ENCODE measurements at places on chromosomes 3 and 15.

DNA sequence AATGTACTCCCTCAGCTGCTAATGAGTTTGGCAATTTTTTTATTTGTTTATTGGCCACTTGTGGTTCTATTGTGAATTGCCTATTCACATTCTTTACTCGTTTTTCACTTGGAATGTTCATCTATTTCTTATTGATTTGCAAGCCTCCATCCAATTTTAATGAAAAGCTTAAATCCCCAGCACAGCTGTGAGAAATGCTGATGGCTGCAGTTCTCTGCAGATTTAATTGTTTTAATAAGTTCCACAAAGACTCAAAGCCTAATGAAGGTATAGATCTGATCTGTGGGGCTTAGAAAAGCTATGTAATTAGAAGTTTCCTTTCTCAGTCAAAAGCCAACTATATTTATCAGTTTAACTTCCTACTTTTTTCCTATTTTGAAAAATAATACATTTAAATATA lies 41.5 kb downstream of the LYZL4 start:
- no peak for DNase-seq

- DNase-seq, result no peak
Observed at GRCh38 chr3:136326316-136326715, 76.2 kb downstream of the PCCB start.

DNA sequence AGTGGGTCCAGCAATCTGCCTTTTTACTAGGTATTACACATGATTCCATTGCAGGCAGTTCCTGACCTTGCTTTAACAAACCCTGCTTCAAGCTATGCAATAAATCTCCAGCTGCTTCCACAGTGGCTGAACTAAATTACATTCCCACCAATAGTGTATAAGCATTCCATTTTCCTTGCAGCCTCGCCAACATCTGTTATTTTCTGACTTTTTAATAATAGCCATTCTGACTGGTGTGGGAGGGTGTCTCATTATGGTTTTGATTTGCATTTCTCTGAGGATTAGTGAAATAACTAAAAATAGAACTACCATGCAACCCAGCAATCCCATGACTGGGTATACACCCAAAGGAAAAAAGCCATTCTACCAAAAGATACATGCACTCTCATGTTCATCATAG lies 36.4 kb upstream of the DNAJC13 start:
- no peak for DNase-seq

DNA sequence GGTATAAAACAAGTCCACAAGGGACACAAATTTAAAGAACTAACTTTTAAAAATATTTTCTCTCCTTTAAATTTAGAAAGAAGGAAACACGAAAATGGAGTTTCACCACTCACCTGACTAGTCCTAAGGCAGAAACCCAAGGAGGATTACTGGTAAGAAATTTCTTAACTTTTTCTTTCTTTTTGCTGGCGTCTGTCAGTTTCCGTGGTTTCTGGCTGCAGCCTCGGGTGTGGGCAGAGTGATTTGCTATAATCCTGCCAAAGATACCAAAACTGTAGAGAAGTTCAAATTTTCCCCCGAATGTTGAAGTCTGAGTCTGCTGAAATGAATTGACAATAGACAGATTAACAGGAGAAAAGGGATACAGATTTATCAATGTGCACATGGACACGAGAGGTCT lies 843.6 kb upstream of the ALCAM start:
- no peak for DNase-seq

GRCh38 chr3:168040607-168041208 lies 55.0 kb downstream of the GOLIM4 start:
- DNase-seq, result no peak

GRCh38 chr3:4994144-4994730 lies 15.0 kb downstream of the BHLHE40 start:
- no peak for DNase-seq

DNA sequence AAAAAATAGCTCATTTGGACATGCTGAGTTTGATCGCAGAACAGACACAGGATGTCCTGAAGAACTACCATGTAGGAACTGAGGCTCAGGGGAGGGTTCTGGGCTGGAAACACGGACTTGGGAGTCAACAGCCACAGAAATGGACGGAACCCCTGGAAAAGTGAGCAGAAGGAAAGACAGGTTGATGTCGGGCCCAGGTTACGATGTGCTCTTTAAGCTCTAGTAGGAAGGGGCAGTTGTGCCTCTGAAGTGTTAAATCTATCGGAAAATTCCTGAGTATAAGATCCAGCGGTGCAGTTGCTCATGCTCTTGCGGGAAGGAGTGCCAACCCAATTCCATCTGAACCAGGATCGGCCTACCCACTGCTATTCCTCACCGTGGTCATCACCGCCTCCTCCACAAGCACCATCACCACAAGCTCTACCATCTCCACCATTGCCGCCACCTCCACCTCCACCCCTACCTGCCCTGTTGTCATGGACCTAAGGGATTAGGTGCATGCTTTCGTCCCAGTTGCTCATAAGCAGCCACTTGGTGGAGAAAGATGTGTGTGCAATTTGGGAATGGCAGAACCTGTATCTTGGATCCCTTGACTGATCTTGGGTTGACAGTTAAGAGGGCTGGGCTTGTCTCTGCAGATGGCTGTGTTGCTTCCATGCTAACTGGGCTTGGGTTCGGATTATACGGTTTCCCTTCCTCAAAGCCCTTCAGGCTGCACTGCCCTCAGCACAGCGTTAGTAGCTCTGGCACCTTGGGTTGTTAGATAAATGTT lies 108.5 kb downstream of the ASB7 start:
- no peak for DNase-seq

DNA sequence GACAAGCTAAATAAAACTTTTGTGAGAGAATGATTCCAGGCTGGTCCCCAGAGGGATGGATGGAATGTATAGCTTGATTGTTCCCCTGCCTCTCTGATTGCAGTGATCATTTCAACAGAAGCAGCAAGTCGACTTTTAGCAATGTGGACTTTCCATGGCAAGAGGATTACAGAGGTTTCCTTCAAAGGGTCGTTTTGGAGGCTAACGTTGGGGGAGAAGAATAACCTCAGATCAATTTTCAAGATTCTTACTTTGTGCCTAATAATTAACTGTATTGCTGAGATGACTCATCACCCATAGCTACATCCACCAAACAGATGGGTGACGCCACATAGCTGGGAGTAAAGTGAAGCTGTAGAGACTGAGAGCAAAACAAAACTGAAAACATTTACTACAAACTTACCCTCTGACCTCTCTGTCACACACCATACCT lies 79.9 kb downstream of the GTPBP8 start:
- DNase-seq, result no peak

DNA sequence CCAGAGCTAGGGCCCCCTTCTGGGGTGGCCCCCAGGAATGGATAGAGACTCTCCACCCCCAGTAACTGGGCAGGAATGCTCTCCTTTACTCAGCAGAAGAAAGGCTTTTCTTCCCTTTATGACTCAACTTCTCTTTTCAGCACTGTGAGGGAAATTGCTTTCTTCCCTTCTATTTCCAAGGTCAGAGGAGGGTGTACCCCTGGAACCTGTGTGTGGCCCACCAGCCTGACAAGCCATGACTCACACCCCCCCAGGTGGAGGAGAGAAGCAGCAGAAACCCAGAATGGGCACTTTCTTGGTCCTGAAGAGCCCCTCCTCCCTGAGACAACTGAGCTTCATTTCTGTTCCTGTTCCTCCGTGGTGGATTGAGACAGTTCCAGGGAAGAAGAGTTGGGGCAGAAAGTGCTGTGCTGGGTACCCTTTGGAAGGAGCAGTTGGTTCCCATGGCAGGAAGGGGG lies 2.7 kb upstream of the ANKRD63 start:
- no peak for DNase-seq

- DNase-seq, result no peak
Observed at GRCh38 chr3:119939077-119939476, 155.2 kb downstream of the GSK3B start.

Data from hypothalamus (tissue), 51 donors.